ENCODE measurements at places on chromosomes 5 and 9.

DNA sequence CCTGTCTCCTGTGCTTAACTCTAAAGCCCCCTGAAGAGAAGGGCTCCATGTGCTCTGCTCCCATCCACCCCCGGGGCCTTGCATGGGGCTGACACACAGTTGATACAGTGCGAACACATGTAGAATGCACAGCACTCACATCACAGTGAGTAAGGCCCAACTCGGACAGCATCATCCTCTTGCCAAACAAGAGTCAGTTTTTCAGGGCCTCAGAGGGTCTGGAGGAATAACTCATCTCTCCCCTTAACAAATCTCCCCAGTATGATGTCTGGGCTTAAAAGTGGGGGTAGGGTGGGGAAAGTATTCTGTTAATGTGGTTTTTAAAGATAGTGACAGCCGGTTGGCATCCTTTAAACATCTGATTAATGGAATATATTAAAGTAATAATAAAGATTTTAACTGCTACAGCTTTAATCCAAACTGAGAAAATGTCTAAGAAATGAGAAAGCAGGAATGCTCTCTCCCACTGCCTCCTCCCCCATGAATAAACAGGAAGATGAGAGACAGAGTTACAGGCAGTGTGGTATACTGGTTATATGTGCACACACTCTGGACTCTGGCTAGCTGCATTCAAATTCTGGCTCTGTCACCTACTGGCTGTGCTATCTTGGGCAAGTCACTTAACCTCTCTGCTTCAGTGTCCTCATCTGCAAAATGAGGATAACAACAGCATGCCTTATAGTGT is 22.5 kb downstream of the APBA1 start:
- no peak for DNase-seq

DNA sequence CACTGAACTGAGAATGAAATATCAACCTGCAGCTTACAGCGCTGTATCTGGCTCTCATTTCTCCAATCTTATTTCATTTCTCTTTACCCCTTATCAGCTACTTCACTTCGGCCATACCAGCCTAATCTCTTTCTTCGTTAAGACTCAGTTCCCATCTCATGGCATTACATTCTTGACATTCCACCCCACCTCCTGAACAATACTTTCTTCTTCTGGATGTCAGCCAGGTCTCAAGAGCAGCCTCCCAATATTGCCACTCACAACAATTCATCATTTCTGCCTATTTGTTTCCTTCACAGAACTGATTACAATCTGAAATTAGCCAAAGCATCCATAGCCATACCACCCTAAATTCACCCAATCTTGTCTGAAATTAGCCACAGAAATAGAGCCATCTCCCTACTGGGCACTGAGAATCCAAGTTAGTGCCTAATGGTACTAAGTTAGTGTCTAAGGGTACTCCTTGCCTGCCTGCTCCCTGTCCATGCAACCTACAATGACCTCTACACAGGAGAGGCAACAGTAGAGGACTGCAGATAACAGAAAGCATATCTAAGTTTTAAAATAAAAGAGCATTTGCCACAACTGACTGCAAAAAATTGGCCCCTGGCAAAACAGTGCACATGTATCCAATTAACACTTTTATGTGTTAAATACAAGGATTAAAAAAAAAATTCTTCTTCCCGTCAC is 35.2 kb downstream of the SETX start:
- no peak for DNase-seq

DNA sequence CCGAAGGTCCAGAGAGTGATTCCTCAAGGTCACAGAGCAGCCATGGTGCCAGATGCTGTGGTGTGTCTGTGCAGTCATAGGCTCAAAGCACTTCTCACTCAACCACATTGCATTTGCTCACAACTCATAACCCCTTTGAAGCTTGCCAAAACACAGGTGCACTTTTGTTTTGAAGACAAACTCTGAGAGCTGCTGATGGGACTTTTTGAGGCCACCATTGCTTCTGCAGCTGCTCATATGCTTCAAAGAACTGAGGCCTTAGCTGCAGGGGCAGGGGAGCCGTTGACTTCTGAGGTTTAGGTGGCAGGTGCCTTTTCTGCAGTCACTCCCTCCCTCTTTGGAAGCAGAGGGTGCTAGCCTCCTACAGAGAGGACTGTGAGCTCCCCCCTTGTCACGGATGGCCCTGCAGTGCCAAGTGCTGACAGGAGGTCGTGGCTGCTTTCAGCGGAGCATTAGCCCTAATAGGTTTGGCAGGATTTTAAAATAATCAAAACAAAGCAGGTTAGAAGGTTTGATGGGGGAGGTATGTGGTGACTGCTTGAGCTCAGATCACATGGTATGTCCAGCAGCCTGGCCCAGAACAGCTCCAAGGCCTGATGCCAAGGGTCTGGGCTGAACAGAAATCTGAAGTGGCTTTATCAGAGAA is 232.1 kb downstream of the MAN2A1 start:
- no peak for DNase-seq

DNA sequence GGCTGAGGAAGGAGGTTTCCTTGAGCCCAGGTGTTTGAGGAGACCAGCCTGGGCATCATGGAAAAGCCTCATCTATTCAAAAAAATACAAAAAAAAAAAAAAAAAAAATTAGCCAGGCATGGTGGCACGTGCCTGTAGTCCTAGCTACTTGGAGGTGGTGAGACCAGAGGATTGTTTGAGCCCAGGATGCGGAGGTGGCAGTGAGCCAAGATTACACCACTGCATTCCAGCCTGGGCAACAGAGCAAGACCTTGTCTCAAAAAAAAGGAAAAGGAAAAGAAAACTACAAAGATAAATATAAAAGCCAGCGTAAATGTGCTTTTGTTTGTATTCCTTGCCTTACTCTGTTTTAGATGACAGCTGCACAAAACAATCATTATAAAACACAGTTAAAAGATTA is 2249.2 kb upstream of the C9orf72 start:
- DNase-seq = no peak

DNA sequence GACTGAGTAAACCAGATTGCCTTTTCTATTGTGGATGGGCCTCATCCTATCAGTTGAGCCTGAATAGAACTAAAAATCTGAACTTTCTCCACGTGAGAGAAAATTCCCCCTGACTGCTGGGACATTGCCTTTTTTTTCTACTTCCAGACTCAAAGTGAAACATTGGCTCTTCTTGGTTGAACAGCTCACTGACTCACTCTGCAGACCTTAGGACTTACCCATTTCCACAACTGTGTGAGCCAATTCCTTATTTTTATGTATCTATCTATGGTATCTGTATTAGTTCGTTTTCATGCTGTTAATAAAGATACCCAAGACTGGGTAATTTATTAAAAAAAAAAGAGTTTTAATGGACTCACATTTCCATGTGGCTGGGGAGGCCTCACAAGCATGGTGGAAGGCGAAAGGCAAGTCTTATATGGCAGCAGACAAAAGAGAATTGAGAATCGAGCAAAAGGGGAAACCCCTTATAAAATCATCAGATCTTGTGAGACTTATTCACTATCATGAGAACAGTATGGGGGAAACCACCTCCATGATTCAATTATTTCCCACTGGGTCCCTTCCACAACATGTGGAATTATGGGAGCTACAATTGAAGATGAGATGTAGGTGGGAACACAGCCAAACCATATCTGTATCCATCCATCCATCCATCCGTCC is 306.7 kb upstream of the SLC24A2 start:
- DNase-seq = no peak

DNA sequence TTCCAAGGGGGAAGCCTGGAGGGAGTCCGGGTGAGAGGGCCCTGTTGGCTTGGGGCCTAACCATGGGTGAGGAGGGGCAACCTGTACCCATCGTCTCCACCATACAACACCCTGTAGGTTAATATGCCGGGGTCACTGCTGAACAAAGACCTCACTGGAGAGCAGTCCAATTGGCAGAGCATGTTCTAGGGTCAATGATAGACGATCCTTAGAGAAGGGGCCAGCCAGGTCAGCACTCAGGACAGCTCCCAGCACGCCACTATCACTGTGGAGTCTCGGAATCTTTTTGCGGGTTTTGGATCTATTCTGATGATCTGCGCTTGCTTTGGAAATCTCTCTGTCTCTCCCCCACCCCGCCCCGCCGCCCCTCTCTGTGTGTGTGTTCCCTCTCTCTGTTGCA is 218.4 kb upstream of the MVB12B start:
- peak; percentile 59 for DNase-seq

DNA sequence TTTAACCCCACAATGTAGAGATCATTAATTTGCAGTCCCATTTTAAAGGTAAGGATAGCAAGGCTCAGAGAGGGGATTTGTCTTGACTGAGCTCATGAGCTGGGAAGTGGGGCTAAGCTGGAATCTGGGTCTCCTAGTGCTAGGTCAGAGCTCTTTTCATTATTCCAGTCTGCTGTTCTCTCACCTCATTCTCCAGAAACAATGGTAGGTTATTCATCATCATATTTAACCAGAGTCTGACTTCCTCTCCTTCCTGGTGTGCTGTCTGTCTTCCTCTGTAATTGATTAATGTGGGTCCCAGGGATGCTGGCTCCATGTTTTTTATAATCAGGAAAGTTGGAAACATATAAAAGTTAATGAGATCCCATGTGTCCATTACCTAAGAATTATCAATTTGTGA is 20.6 kb downstream of the C9orf43 start:
- no peak for DNase-seq

- DNase-seq = no peak
Observed at GRCh38 chr5:82352146-82352791, 74.1 kb upstream of the RPS23 start.

DNA sequence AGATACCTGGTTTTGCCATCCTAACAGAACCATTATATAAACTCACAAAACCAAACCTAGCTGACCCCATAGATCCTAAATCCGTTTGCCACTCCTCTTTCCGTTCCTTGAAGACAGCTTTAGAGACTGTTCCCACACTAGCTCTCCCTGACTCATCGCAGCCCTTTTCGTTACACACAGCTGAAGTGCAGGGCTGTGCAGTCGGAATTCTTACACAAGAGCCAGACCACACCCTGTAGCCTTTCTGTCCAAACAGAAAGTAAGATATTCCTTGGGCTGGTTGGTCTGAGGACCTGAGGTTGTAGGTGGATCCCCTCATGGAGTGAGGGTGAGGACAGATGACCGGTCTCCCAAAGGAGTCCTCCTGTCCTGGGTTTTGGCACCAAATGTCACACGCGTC is 56.7 kb upstream of the NAA35 start:
- no peak for DNase-seq

DNA sequence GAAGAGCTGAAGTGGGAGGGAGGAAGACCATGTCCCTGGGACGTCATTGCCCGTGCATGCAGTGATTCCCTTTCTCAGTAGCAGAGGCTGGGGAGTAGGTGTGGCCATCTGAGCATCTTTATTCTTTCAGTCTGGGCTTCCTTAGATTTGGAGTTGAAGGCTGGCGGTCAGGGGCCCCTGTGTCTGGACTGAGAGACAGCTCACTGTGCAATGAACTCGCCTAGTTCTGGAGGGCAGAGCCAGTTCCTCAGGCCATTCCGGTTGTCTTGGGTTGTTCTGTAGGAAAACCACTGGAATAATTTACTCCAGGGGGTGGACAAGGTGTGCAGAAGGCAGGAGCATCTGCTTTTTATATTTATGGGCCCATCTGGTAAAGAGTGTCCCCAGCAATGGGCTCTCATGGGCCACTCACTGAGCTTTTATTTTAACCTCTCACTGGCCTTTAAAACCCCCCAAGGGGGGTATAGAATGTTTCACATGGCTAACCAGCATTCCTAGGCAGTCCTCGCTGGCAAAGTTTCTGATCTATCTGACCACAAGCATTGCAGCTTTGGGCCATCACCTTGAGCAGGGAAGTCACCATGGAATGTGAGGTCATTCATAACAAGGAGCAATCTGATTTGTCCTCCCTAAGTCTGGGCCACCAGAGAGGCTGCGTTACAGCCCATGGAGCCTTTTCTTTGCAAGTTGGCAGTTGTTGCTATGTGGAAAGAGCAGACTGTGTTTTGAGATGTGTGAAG is 9.2 kb downstream of the STC2 start:
- no peak for DNase-seq

DNA sequence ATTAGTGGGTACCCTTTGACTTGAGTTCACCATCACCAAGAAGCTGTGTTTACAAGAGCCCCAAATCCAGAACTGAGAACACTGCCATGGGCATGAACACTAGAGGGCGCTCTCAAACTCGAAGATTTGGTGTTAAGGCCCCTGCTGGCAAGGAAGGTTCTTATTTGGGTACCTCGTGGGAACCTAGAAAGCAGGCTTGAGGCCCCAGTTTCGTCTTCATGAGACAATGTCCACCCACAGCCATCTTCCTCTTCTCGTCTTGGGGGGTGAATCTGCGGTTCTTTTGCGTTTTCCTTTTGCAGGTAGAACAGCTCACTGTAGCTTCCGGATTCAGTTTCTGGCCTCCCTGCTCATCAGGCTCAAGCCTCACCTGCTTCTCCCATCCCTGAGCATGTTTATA is 184.0 kb downstream of the SEMA5A start:
- DNase-seq = peak; percentile 60

DNA sequence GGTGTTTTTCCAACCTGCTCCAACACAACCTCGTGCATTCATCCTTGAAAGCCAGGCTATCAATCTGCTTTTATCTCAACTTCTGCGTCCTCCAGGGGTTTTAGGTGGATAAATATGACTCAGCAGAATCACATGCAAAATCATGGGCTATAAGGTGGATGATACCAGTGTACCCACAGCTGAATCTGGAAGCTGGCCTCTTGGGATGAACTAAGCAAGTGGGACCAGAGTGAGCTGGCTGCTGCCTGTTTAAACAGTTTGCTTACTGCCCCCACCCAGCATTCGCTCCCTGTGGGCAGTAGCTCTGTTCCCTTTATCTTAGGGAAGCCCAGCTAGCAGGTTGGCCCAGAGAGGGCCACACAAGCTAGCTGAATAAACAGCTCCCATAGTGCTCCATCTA is 194.0 kb downstream of the CRB2 start:
- no peak for DNase-seq

GRCh38 chr5:133341296-133341695 is 271.0 kb downstream of the FSTL4 start:
- DNase-seq = no peak

GRCh38 chr5:143924311-143924978 is 112.5 kb downstream of the HMHB1 start:
- no peak for DNase-seq

- DNase-seq = no peak
Observed at GRCh38 chr5:113807427-113807991, 294.0 kb downstream of the YTHDC2 start.

DNA sequence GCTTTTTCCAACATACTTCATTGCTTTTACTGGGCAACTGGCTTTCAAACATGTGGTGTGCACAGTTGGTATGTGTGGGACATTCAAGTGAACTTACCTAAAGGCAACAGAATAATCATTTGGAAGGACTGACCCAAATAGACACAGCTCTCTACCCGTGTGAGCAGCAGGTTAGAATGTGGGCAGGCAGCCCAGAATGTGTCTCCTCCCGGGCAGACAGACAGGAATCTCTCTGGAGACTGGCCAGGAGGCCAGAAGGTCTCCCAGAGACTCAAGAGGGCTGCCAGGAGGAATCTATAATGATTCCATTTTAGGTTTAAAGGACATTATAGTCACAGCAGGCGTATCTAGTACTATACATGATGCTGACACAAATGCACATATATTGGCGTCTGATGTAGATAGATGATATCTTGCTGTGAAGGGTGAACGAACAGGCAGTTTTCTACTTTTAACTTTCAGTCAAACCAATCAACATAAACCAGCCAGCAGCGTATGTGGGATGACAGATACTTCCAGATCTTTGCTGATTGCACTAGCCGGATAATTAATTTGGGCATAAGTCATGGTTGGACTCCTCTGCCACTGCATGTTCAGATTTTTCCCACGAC is 297.4 kb upstream of the ZNF608 start:
- no peak for DNase-seq

Data from H1 (cell line).